ENCODE measurements at places on chromosomes 13 and 19.

GRCh38 chr19:13781547-13781946 is 7.3 kb downstream of the C19orf53 start:
- DNase-seq: peak; percentile 60

- DNase-seq: no peak
Observed at GRCh38 chr13:73136776-73137175, 78.0 kb downstream of the KLF5 start.

DNA sequence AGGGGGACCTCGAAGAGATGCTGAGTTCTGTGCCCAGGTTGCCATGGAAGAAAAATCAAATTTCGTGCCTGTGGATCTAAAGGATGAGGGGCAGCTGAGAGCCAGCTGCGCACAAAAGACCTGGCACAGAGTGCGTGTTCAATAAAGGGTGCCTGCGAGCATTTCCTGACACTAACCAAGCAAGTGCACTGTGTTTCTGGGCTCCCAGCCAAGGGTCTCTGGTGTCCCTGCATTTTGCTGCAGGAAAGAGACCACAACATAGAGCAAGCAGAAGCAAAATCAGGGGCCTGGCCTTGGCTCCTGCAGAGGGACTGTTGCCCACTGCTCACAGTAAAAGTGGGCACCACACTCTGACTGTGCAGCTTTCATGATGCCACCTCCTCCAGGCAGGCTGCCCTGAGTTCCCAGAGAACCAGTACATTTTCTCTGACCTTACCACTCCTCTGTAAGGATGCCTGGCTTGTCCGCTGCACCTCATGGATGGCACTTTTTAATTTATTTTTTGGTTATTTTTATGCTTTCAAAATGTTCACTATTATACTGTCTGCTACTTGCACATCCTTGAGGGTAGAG is 70.8 kb upstream of the GPR12 start:
- no peak for DNase-seq

GRCh38 chr13:43273362-43273761 is 250.0 kb downstream of the DNAJC15 start:
- DNase-seq: no peak

DNA sequence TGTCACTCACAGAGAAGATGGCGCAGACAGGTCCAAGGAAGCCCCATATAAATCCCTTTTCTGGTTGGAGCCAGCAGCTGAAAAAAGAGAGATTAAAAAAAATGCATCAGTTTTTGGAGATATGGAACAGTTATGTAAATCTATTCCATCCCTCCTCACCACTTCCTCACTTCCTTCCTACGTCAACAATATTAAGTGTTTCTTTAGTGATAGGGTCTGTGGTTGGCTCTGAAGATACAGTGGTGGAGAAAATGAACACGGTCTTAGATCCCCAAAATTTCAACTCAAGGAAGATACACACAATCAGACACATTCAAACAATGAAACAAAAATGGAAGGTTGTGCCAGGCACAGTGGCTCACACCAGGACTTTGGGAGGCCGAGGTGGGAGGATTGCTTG is 31.5 kb downstream of the ADGRE2 start:
- DNase-seq: no peak

GRCh38 chr13:23751195-23751594 is 138.0 kb downstream of the MIPEP start:
- DNase-seq: no peak

GRCh38 chr13:43196750-43197370 is 173.5 kb downstream of the DNAJC15 start:
- DNase-seq: no peak

GRCh38 chr19:50815439-50815838 is 8.1 kb downstream of the KLK1 start:
- no peak for DNase-seq

- no peak for DNase-seq
Observed at GRCh38 chr19:46081928-46082727, 41.3 kb upstream of the IGFL4 start.

DNA sequence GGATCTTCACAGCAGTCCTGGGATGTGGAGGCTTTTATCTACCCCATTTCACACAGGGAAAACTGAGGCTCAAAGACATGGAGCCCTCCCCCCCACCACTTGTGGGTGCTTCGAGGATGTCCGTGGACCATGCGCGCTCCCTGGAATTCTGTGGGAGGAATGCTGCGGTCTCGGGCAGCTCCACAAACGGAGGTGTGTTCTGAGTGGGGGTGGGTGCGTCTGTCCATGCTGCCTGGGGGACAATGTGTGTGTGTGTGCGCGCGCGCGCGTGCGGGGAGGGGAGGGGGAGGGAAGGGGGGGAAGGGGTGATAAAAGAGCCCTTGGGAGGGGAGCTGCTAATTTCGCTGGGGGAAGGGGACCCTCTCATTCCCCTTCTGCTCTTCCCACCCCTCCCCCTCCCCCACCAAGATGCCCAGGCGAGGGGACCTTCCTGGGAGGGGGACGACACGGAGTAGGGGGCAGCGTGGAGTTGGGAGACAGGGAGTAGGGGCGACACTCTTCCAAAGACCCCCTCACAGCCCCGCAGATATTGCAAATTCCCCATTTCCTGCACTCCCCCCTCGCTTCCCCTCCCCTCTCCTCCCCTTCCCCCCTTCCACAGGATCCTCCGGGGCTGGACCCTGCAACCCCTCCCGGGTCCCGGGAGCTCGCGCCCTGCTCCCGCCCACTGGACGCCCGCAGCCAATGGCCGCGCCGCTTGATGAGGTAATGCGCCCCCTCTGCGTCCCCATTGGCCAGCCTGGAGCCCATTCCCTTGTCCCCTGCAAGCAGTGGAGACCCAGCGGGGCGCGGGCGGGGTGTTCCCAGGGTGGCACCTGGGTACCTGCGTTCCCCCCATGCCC is 18.9 kb upstream of the ZNRF4 start:
- DNase-seq: no peak

- DNase-seq: no peak
Observed at GRCh38 chr13:32783067-32783466, 196.8 kb downstream of the PDS5B start.

- DNase-seq: no peak
Observed at GRCh38 chr13:26342898-26343297, 89.0 kb downstream of the CDK8 start.

DNA sequence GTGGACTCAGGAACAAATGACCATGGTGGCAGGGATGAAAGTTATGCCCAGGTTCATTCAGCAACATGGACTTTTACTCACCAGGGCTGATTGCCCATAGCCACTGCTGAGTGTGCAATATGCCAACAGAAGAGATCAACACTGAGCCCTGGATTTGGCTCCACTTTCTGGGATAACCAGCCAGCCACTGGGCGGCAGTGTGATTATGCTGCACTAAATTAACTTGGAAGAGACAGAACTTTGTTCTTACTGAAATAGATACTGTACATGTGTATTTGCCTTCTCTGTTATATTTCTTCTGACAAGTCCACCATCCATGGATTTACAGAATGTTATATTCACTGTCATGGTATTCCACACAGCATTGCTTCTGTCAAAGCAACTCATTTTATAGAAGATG is 257.4 kb downstream of the TDRD3 start:
- no peak for DNase-seq

DNA sequence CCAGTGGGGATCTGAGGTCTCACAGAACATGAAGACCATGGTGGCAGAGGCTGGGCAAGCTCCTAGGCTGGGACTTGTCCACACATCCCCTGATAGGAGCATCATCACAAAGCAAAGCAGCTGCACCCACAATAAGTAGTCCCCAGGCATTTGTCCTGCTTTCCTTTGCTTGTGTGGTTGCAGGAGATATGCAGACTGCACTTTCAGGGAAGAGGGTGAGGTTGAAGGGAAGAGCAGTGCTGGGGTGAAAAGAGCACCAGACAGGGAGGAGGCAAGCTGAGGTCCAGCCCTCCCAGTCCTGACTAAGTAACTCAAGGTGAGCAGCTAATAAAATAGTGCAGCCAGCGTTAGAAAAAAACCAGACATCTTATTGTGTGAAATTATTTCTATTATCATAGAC is 383.6 kb downstream of the UQCRFS1 start:
- no peak for DNase-seq

DNA sequence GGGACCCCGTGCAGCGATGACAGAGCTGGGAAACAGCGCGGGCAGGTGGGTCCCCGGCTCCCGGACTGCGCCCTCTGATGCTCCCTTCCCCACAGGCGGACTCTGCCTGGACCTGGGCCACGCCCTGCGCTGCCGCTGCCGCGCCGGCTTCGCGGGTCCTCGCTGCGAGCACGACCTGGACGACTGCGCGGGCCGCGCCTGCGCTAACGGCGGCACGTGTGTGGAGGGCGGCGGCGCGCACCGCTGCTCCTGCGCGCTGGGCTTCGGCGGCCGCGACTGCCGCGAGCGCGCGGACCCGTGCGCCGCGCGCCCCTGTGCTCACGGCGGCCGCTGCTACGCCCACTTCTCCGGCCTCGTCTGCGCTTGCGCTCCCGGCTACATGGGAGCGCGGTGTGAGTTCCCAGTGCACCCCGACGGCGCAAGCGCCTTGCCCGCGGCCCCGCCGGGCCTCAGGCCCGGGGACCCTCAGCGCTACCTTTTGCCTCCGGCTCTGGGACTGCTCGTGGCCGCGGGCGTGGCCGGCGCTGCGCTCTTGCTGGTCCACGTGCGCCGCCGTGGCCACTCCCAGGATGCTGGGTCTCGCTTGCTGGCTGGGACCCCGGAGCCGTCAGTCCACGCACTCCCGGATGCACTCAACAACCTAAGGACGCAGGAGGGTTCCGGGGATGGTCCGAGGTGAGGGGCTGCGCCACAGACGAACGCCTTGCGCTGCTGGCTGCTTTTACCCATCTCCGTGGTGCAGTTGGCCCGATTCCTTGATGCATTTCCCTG is 7.8 kb upstream of the SELENOV start:
- no peak for DNase-seq

Data from breast epithelium (tissue), 4 donors.